ENCODE measurements at places on chromosomes 6 and 20.

GRCh38 chr20:47925593-47925992 is 140.3 kb upstream of the SULF2 start:
- DNase-seq = no peak

GRCh38 chr20:63059684-63060056 is 52.9 kb upstream of the BHLHE23 start:
- DNase-seq = peak; percentile 10

- no peak for DNase-seq
These were observed 252.4 kb downstream of the GMDS start for GRCh38 chr6:1993042-1993441.

- DNase-seq = no peak
These were observed 23.9 kb upstream of the TINAG start for GRCh38 chr6:54284161-54284860.

DNA sequence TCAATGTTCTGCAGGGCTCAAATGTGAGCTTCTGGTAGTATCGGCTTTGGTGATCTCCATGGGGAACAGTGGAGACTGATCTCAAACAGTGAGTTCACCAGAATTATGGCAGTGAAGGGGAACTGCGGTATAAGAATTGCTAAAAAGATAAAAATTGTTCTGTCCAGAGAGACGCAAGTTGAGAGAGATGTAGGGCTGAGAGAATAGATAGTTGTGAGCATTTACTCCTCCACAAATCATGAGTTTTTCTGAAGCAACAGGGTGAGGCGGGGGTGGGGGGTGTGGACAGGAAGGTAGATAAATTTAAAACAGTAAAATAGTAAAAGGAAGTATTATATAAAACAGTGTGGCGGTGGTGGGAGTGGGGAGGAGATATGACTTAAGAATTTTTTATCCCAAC is 98.6 kb upstream of the NEDD9 start:
- no peak for DNase-seq
